ENCODE measurements at places on chromosomes 12 and 14.

DNA sequence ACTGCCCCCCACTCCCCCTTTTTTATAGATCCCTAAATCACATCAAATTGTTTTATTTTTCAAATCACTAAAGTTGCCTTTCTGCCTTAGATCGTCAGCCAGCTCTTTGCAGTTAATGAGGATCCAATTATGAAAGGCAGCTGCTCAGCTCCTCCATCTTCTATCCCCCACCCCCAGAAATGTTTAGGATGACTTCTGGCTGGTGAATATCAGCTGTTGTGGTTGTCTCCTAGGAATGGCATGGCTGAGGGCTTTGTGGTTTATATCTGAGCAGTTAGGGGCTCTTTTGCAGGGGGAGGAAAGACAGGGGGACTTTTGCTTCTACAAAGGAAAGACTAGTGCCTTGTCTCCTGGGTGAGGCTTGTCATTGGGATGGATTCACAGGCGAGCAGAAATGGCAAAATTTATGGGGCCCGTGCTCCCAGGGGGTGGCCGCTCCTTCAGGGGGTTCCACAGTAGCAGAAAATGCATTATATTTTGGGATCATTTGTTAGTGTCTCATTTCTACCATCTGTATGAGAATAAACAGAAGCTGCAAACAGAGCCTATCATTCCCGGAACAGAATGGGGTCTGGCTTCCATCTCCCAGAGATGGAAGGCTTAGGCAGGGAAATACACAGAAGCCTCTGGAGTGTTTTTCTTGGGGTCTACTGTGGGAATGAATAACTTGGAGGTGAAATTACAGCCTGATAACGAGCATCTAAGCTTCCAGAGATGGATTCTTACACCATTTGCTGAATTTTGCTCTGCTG lies 6.5 kb downstream of the JDP2 start:
- no peak for DNase-seq

- peak; percentile 78 for DNase-seq
These were observed 3.8 kb downstream of the ETV6 start for GRCh38 chr12:11653215-11653753.

GRCh38 chr12:8822298-8822697 lies at the start of gene A2ML1:
Gene A2ML1, plus strand, starts transcription at chr12:8822621. Its CDS starts 31 bp downstream, at chr12:8822652.
- no peak for DNase-seq

DNA sequence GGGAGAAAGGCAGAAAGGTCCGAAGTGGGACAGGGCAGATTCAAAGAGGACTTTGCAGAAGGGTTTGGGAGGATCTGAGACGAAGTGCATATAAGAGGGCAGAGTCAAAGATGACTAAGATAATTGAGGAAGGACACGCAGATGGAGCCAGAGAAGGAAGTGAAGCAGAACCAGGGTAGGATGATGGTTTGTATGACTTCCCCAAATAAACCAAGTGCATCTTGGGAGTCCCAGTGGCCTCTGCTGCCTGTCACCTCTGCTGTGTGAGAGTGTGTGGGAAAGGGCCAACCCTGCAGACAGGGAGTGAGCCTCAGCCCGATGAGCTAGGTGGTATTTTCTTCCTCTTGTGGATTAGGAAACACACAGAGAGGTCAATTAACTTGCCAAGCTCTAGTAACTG lies 36.8 kb downstream of the FLVCR2 start:
- DNase-seq, result no peak

- DNase-seq, result no peak
These were observed 4.7 kb upstream of the PPP1R1A start for GRCh38 chr12:54593135-54593534.

DNA sequence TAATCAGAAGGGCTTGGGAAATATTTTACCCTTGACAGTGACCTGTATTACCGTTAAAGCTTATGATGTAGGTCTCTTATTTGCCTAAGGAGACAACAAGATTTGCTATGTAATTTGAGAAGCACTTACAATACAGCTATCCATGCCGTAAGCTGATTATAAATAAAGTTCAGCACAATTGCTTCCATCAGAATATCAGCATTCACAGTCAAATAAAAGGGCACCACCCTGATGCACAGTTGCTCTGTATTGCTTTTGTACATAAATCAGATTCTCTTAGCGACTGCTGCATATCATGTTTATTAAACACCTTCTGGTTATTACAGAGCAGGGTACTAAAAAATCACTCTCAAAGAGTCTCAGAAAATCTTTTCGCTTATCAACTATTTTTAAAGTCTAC lies 67.3 kb upstream of the VRK1 start:
- no peak for DNase-seq

GRCh38 chr12:103758310-103759089 lies 82.5 kb downstream of the NT5DC3 start:
- no peak for DNase-seq

DNA sequence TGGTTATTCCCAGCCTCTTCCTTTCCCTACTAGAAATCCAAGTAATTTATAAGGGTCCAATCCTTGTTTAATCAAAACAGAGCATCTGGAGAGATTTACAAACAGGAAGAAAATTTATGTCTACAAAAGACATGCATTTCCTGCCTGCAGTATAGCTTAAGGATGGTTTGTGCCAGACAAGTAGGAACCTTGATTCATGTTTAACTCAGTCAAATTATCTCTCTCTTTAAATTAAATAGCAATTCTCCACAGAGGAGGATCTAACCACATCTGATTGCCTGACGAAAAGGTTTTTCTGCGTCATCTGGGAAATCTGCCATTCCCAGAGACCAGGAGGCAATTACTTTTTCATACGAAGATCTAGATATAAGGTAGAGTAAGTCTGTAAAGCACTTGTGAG lies 105.2 kb downstream of the ZFC3H1 start:
- no peak for DNase-seq

DNA sequence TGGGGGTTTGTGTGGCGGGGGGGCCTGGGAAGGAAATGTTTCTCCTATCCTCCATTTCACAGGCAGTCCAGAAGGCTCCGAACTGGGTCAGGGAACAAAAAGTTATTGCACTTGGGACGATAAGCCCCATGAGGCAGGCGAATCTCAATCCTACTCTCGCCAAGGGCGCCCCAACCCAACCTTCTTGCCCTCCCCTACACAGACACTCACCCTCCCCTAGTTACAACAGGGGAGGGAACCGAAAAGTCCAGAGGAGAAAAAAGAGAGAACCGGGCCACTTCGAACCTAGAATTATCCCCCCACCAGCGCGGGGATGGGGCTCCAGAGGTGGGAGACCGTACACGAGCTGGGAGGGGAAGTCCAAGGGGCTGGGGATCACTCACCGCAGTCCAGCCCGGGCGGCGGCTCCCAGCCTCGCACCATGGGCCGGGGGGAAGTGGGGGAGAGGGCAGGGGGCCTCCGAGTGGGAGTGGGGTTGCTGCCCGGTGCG lies 357 bp downstream of the HOMEZ start:
- peak; percentile 36 for DNase-seq

- no peak for DNase-seq
These were observed 1.5 kb upstream of the TM7SF3 start for GRCh38 chr12:27015730-27016076.

- DNase-seq, result no peak
These were observed 58.4 kb upstream of the BDKRB2 start for GRCh38 chr14:96146131-96146771.

- no peak for DNase-seq
These were observed 2.6 kb downstream of the ITGA7 start for GRCh38 chr12:55704824-55705718.

GRCh38 chr12:44571006-44571550 lies 305.0 kb downstream of the NELL2 start:
- no peak for DNase-seq

- no peak for DNase-seq
These were observed 43.1 kb upstream of the A2ML1 start for GRCh38 chr12:8779281-8779680.

GRCh38 chr12:81300454-81300853 lies 222.6 kb downstream of the ACSS3 start:
- no peak for DNase-seq

DNA sequence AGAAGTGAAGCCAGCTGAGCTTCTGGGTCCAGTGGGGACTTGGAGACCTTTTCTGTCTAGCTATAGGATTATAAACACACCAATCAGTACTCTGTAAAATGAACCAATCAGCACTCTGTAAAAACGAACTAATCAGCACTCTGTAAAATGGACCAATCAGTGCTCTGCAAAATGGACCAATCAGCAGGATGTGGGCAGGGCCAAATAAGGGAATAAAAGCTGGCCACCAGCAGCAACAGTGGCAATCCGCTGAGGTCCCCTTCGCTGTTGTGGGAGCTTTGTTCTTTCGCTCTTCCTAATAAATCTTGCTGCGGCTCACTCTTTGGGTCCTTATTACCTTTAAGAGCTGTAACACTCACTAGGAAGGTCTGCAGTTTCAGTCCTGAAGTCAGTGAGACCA lies 72.3 kb downstream of the NTS start:
- DNase-seq, result no peak

DNA sequence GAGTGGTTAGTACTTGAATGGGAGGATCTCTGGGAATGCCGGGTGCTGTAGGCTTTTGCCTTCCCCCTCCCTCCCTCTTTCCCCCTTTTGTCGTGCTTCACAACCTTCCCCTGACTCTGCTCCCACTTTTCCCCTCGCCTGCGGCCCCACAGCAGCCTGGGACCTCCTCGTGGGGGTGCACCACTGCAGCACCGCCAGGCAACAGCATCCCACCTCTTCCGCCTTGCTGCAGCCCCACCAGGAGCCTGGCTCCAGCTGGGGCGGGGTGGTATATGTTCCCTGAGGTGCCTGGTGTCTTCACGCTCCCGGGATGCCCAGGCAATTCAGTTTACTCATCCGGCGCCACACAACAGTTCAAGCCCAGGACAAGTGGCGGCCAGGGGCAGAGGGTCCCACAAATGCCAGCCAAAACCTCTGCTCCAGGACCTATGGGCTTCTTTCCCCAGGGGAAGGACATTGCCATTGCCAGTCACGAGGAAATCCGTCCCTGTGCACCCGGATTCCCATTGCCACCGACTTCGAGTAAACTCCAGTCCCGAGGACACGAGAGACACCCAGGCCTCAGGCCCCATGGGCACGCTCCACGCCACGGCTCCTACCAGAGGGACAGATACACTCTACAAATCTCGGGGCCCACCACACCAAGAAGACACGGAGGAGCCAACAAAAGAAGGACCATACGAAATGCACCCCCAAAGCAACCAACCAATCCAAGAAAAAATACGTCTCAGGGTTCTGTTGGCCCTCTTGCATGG lies 181.7 kb downstream of the ALG10 start:
- no peak for DNase-seq

- DNase-seq, result no peak
These were observed 9.1 kb downstream of the GSG1 start for GRCh38 chr12:13094367-13094766.

DNA sequence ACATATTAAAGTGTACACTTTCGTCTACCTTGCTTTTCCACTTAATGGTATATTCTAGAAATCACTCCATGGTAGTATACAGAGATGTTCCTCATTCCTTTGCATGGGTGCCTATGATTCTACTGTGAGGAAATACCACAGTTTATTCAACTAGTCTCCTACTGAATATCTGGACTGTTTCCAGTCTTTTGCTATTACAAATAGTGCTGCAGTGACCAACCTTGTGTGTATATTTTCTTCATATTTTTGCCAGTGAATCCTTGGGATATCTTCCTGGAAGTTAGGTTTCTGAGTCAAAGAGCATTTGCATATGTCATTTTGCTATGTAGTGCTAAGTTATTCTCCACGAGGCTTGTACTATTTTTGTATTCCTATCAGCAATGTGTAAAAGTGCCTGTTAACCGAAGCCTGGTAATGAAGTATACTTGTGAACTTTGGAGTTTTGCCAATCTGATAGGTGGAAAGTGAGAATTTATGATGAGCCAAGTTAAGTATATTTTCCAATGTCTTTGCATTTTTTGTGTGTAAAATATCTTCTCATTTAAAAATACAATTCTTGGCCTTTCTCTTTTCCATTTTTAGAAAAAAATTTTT lies 31.3 kb upstream of the TMEM263 start:
- DNase-seq, result no peak

- DNase-seq, result no peak
These were observed 96.3 kb downstream of the GALC start for GRCh38 chr14:87896393-87897380.

- DNase-seq, result no peak
These were observed 391.4 kb downstream of the FUT8 start for GRCh38 chr14:65803885-65804284.

- DNase-seq, result peak; percentile 13
These were observed 711 bp downstream of the SBNO1 start for GRCh38 chr12:123363740-123364531.

DNA sequence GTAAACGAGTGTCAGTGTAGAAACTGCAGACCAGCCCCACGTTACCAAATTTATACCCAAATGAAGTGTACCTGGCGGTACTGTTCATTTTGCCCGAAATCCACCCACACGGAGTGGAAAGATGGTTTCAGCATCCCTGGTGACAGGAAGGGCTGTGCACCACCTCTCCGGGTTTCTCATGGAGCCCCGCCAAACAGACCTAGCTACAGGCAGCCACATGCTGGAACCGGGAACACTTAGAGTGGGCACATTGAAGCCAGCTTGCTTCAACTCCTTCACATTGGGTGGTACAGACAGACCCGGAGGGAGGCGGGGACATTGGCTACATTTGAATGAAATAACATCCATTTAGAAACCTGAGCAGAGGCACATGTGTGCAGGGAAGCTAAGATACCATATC lies 84.4 kb downstream of the PPP2R5C start:
- DNase-seq, result no peak

DNA sequence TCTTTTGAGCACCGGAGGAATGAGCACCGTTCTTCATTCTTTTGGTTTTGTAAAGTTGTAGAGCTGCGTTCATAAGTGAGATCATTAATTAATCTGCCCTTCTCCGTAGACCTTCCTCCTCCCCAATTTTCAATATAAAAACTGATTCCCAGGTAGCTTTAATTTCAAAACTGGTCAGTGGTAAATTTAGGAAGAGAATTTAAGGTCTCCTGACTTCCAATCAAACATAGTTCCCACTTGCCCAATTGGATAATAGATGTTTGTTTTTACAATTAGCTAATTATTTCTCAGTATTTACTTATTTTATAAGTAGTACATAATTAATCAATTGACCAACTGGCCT lies 27.2 kb upstream of the YBX3 start:
- DNase-seq, result no peak

- DNase-seq, result no peak
These were observed 231.3 kb upstream of the NOS1 start for GRCh38 chr12:117592588-117593305.

DNA sequence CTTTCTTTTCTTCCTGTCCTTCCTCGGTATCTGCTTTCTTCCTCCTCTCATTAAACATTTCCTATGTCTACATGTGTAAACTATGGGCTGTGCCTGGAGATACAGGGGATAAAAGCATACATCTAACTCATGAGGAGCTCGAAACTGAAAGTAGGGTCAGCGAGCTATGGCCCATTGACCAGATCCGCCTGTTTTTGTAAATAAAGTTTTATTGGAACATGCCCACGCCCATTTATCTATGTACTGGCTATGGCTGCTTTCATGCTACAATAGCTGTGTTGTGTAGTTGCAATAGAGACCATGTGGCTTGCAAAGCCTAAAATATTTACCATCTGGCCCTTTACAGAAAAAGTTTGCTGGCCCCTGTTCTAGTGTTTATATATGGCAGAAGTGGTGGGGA lies 500.8 kb upstream of the GARIN6 start:
- DNase-seq, result no peak

DNA sequence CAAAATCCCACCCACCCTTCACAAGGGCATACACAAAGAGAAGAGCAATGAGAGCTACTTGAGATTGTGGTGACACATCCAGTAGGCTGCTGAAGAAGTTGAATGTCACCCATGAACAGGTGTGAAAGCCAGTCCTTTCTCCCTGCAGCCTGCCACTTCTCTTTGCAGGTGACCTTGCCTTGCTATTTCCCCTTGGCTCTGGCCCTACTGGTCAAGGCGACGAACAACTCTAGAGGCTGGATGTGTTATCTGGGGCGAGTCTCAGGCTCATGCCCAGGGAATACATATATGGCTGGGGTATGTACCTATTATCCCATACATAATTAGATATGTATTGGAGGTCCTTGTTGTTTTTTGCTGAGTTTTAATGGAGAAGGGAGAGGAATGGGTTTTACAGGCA lies 70.2 kb upstream of the EGLN3 start:
- no peak for DNase-seq

All from T-helper 2 cell (primary cell).